H4 (cell line): ENCODE measurements at places on chromosomes 3 and 15. TPM values are rescaled to one million over a fixed set of nuclear protein-coding genes. Genes with fewer than 3 reads are reported as not detected.

The PYGO1 gene
- total RNA-seq, result 7.2 and 7.8 TPM in 2 replicates

DNA sequence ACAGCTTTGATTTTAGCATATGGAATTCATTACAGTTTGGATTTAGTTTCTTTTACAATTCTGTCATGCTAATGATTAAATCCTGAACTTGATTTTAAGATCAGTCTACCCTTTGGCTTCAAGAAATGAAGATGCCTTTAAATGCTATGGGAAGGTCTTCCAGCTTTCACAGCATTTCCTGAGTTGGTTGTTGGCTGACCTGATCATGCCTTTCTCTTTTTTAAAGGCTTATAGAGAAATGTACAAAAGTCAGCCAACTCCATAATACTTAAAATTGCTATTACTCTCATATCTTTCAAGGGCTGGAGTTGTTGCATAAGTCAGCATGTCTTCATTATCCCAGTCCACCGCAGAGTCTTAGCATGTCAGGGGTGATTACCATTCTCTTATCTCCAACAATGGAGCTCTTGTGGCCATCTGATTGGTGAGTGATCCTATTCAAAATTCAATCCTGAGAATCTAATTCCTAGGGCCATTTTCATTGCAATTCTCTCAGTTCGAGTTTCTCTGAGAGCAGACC lies 123.8 kb downstream of the GMNC start:
- DNase-seq, result no peak

The ITIH4 gene
- 0.10 and 6.1 TPM in 2 replicates for total RNA-seq

DNA sequence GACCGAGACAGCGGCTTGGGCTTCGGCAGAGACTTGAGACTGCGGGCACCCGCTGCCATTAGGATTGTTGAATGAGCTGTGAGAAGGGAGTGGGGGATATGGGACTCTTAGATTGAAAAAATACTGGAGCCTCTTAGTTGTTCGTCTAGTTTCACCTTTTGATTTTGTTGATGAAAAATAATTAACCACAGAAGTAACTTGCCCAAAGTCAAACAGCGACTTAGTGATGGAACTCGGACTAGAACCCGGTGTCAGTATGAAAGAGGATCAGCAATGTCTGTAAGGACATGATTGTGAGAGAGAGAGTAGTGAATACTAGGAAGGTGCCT lies 510 bp upstream of the GOLGB1 start:
- no peak for DNase-seq

The SLC28A2 gene
- total RNA-seq, result not detected in 2 replicates

GRCh38 chr3:156472150-156472549 lies 82.8 kb downstream of the SSR3 start:
- no peak for DNase-seq

The ARHGAP11A gene
- total RNA-seq, result 31.3 and 32.5 TPM in 2 replicates

The EXOSC7 gene
- 49.9 and 58.8 TPM in 2 replicates for total RNA-seq

DNA sequence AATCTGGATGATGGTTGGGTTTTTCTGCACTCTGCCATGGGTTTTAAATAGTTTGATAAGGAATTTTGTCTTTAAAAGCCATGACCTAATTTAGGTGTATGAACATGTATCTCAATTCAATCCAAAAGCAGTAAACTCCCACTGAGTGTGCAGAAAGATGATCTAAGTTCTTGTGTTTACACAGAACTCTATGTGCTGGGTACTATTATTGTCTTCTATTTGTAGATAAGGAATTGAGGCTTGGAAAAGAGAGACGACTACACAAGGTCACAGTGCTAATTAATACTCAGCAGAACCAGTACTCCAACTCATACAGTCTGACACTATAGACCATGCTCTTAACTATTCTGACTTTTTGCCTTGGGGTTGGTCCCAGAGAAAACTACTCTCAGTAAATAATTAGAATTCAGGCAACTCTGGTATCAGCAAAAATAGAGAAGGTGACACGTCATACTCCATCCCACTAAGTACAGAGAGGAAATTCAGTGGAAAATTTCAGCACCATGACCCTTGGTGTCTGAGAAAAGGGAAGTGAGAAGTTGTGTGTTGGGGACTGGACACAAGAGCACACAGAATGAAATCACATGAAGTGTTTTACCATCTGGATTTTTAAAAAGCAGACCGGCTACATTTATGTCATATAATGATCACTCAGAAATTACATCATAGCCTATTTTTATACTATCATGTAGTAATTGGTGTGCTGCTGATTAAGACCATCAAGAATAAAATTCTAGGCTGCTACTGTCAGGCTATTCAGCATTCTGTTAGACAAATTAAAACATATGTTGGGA lies 18.3 kb upstream of the MYH15 start:
- no peak for DNase-seq

- DNase-seq, result no peak
Measured at GRCh38 chr15:37625576-37625975, 308.9 kb upstream of the TMCO5A start.

GRCh38 chr15:35496585-35496984 lies 49.4 kb downstream of the DPH6 start:
- no peak for DNase-seq

GRCh38 chr15:55526559-55527036 lies 18.6 kb upstream of the DNAAF4 start:
- peak; percentile 71 for DNase-seq

The DZIP1L gene
- 4.5 and 6.3 TPM in 2 replicates for total RNA-seq

- no peak for DNase-seq
Measured at GRCh38 chr15:68868296-68868695, 47.6 kb upstream of the ANP32A start.

DNA sequence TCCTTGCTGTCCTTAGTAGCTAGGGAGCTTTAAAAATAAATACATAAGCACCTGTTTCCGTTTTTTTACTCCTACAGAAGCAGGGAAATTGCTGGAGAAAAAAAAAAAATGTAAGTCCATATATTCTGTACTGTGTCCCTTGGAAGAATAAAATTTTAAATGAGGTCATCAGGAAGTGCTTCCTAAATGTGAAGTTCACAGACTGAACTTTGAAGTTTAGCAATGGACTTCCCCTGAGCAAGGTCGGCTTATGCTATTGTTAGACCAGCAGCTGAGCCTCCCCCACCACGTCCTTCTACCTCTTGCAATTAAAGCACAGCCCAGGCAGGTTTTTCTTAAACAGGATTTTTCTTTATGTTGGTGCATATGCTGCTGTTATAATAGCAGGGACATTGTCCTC lies 26.3 kb downstream of the LIPC start:
- DNase-seq, result no peak

DNA sequence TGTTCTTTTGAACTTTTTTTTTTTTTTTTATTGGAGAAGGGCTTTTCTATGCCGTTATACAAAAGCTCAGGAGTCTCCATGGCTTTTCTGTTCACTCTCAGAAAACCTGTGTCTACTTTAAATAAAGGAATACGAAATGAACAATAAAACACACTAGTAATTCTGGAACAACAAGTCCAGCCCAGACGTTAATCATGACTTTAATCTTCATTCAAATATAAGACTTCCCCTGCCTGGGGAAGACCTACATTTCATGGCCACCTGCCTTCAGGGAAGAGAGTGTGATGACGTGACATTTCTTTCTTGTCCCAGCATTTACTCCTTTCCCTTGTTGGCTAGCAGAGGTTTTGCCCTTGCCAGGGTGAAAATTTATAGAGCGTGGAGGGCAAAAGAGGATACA lies 564.5 kb downstream of the PDCD6IP start:
- no peak for DNase-seq

DNA sequence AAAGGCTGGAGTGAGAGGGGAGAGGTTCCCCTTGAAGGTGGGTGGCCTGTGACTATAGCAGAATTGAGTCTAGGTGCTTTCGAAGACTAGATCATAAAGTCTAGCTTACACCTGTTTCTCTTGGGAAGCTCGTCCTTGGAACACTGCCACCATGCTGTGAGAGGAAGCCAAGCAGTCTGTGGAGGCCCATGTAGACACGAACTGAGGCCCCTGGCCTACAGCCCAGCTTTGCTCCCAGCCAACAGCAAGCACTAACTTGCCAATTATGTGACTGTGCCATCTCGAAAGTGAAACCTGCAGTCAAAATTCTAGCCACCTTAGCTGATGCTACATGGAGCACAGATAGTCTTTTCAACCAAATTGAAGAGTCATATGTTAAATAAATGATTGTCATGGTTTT lies 190.5 kb upstream of the NECTIN3 start:
- DNase-seq, result peak; percentile 78

- DNase-seq, result no peak
Measured at GRCh38 chr3:135621184-135621920, 344.2 kb upstream of the PPP2R3A start.

DNA sequence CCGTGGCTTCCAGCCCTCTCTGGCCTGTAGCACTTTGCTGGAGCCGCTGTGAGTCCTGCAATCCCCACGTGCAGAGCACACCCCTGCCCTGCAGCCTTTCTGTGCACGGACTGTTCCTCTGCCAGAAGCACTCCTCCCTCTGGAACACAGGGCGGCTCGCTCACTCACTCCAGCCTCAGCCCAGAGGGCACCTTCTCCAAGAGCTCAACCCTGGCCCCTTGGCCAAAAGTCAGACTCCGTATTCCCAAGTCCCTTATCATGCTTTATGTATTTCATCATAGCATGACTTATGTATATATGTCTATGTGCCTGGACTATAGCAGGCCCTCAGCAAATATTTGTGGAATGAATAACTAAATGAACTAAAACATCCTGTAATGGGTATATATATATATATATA lies 63.2 kb downstream of the ASB7 start:
- DNase-seq, result no peak

GRCh38 chr3:147538034-147538433 lies 128.9 kb downstream of the ZIC1 start:
- no peak for DNase-seq

GRCh38 chr3:29760226-29760685 lies 479.4 kb downstream of the RBMS3 start:
- no peak for DNase-seq

The PROK2 gene
- total RNA-seq, result not detected in 2 replicates

The MYRIP gene
- total RNA-seq, result not detected in 2 replicates

The EPHB1 gene
- 0.29 and 1.2 TPM in 2 replicates for total RNA-seq

DNA sequence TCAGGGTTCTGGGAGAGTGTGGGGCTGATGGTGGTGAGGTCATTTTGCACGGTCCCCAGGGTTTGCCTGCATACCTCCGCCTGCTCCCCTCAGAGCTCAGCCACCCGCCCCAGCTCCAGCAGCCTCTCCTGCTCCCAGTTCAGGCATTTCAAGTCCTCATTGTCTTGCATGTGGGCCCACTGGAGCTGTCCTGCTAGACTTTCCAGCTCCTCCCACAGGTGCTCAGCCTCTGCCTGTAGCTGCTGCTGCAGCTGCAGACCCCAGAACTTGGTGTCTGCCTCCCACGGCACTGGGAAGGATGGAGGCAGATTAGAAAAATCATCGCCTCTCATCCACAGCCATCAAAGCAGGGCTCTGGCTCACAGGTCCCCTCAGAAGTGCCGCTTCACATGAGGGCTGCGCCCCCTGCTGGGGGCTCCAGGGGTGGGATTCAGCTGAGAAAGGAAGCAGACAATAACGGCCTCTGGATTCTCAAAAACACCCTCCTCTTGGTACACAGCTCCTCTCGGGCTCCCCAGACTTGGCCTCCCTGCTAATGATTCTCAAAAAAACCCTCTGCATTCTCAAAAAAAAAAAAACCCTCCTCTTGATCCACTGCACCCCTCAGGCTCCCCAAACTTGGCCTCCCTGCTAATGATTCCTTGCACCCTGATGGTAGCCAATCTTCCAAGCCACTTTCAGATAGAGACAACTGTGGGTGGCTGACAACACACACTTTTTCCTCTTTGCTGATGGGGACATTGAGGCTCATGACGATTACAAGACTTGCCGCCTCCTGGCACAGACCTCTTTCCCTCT lies 89.3 kb upstream of the C2CD4B start:
- DNase-seq, result no peak

DNA sequence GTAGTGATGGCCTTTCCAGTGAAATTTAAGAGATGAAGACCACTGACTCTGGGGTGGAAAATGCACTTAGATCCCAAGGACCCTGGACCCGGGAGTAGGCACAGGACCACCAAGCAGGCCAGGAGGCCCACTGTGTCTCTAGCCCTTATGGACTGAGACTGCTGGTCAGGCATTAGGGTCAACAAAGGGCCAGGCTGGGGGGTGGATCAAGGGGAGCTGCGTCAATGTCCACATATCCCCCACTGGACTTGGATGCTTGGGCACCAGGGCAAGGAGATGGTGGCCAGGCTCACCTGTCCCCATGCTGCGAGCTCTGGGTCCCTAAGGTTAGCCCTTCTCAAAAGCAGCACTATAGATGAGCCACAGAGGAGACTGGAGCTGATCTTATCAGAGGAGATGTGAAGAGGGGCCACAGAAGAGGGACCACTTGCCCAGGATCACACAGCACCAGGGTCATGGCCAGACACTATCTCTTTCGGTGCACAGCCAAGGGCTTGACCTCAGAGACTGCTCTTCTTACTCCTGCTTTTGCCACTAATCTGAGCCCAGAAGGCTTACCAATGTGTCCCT lies 14.7 kb downstream of the RAB6B start:
- DNase-seq, result no peak

- no peak for DNase-seq
Measured at GRCh38 chr3:89392991-89393390, 285.6 kb downstream of the EPHA3 start.

DNA sequence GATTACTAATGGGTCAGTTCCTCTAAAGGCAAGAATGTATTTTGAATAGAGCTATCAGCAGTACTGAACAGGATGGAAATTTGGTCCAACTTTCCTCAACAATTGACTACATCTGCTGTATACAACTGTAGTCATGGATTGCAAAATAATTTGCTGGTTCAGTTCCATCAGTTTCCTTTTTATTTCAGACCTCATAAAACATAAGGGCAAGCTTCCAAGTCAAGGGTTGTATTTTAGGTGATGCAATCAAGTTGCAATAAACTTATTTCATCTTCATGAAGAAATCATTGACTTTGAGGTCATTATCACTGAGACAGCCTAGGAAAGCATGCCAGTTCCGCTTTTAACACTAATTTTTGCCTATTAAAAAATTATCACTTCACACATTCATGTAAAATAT lies 90.4 kb upstream of the TSEN2 start:
- peak; percentile 17 for DNase-seq

The ISLR gene
- total RNA-seq, result 0.06 TPM in 1 of 2 replicates, not detected in the other

DNA sequence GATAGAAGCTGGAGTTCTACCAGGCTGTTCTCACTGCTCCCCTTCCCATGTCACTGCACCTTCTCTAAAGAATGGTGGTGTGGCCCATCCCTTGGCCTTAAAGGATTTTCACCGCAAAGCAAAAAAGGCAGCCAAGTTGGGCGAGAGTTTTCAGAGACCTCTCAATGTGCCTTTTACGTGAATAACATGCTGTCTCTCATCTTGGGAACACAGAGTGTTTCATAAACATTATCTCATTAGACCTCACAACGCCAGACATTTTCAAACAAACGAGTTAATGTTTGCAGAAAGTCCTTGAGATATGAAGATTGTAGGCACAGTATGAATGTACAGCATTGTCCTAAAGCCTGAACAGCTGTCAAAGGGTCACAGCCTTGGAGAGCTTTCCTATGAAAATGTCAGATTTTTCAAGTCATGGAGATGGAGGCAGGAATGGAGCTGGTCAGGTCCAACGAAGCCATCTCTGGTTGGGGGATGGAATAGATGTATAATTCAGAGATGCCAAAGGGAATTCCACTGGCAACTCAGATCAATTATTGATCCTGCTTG lies 21.3 kb downstream of the TM4SF1 start:
- DNase-seq, result no peak

DNA sequence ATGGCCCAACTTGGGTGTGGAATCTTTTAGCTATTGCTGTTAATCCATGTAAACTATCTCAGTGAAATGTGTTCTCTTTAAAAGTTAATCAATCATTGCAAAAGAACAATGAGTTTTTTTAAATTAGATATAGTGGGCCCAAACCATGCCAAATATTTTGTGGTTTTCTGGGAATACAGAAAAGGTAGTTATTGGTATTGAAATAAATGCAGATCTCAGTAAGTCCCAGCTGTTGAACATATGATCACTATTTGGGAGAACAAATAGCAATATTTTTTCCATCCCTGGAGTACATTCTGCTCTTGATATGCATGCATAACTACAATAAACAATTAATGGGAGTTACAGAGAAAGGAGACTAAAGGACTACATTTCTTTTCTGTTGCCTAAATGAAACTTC lies 36.0 kb upstream of the LEKR1 start:
- no peak for DNase-seq
